Umbilical cord (tissue), 2 donors: ENCODE measurements at places on chromosomes 6 and 20.

- no peak for DNase-seq
Measured at GRCh38 chr20:21713901-21714296, 8.4 kb downstream of the PAX1 start.

GRCh38 chr6:110196874-110197273 is 16.6 kb downstream of the CDC40 start:
- no peak for DNase-seq

- DNase-seq: no peak
Measured at GRCh38 chr6:89708316-89708715, 69.8 kb upstream of the LYRM2 start.

DNA sequence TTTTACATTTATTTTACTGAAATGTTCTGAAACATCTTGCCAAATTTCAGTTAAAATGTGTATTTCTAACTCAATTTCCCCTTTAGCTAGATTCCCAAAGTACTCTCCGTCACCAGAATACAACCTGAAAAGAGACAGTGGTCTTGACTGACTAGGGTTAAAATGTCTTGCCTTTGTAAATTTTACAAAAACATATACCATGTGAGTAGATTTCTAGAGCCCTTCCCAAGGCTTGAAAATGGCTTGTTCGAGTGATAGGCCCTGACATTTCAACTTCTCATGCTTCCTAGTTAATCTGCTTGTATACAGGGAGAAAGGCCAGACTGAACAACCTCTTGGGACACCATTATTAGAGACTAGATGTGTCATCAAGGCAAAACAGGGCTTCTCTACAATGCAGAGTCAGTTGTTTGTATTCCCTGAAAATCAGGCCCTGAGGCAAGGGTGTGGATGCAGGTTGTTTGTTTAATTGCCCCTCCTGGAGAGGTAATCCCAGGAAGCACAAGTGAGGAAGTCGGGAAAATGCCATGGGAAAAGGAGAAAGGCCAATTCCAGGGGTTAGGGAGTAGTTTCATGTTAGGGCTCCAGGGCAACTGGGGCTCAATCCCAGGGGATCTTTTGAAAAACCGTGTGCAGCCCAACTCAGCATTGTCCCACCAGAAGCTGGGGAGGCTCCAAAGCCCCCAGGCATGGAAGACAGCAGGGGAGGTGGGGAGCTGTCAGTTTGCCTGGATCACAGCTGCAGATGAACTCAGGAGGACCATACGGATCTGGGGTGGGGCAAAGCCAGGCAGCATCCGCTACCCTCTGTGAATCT is 11.6 kb upstream of the TFB1M start:
- DNase-seq: no peak

GRCh38 chr20:62114894-62115293 is 7.4 kb upstream of the LSM14B start:
- DNase-seq: no peak

GRCh38 chr6:73282871-73283270 is 19.9 kb upstream of the KHDC1 start:
- DNase-seq: no peak

DNA sequence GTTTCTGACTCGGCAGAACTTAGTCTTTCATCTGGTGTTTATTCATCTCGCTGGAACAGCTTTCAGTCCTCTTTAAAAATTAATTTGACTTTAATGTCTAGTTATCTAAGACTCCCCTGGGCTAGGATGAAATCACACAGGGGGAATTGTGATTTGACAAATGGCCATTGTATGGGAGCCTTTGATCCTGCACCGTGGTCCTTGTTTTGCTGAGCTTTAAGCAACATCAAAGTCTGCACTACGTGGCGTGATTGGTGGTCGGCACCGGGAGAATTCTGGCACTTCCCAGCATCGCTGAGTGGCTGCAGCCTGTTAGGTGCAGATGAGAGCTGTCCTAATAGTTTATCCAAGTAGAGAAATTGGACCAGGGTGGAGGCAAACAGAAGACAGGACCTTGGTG is 146.9 kb downstream of the TBC1D7 start:
- DNase-seq: no peak

- DNase-seq: no peak
Measured at GRCh38 chr20:47606983-47607613, 105.4 kb downstream of the NCOA3 start.

GRCh38 chr6:3794092-3794491 is 42.6 kb upstream of the PXDC1 start:
- no peak for DNase-seq

DNA sequence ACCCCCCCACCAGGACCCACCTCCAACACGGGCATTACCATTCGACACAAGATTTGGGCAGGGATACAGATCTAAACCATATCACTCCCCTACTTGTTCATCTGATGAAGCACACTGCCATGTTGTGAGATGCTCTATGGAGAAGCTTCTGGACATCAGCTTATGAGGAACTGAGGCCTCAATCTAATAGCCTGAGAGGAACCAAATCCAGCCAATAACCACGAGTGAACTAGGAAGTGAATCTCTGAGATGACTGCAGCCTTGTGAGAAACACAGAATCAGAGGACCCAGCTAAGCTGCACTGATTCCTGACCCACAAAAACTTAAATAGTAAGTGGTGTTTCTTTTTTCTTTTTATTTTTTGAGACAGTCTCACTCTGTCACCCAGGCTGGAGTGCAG is 21.6 kb upstream of the ZBTB2 start:
- no peak for DNase-seq

GRCh38 chr6:7919871-7920270 is 9.3 kb upstream of the TXNDC5 start:
- peak; percentile 92 for DNase-seq

GRCh38 chr20:40431611-40432010 is 257.4 kb downstream of the MAFB start:
- no peak for DNase-seq

DNA sequence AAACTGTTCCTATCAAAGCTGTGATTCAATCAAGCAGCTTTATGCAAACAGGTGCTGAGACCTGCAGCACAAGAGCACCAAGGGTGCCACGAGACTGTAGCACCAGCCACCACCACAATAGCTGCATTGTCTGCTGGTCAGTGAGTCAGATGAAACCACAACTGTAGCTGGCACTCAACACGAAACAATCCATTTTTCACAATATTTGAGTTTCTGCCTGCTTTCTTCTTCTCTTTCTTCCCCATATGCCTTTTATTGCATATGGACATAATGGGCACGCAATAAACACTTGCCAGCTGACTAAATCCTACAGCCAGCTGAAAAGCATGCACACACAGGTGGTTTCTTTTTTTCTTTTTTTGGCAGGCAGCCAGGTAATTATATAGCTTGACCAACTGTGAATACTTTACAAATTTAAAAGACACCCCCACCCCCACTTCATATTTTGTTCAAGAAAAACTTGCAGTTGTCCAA is 16.6 kb downstream of the SLC2A12 start:
- no peak for DNase-seq

DNA sequence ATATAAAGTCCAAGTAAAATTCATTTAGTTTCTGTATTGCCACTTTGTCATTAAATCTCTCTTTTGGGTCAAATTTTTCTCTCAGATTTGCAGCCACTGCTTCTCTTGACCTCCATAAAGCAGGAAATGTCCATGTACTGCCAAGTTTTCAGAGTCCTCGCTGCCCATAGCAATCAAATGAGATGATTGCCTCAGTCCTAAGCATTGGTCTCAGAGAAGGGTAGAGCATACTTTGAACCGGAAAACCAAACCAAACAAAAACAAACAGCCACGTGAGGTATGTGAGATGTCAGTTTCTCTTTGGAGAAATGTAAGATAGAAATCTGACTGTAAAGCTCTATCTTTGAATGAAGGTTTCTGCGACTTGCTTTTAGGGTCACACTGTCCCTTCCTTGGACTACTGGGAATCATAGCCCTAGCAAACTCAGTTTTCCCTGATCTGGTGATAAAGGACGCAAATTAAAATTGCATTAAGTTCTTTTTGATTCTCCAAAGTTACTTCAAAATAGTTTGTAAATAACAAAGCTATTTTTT is 505.4 kb upstream of the CITED2 start:
- DNase-seq: no peak

DNA sequence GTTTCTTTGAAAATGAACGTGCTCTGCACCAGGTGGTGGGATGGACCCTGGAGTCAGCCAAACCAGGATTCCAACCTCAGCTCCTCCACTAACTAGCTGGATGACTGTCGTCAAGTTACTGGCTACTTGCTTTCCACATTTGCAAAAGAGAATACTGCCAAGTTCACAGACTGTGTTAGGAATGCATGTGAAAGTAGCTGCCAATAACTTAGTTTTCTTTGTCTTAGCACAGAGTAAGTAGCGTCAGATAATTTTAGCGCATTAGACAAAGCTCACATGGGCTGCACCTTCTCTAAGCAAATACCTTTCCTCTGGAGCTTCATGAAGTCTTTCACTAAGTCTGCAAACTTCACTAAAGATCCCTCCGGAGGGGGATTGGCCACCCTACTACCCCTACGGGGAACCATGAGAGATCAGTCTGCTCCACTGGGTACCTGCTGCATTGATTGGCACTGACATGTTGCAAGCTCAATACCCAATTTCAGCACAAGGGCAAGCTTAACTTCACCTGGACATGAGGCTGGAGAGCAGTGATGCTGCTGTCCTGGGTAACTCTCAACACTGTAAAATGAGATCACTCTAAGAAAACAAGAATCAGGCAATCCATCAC is 113.9 kb downstream of the MBOAT1 start:
- DNase-seq: no peak

GRCh38 chr20:58712806-58713731 is 20.5 kb downstream of the NPEPL1 start:
- DNase-seq: no peak

- DNase-seq: peak; percentile 9
Measured at GRCh38 chr6:147081076-147081609, 123.1 kb upstream of the STXBP5 start.

DNA sequence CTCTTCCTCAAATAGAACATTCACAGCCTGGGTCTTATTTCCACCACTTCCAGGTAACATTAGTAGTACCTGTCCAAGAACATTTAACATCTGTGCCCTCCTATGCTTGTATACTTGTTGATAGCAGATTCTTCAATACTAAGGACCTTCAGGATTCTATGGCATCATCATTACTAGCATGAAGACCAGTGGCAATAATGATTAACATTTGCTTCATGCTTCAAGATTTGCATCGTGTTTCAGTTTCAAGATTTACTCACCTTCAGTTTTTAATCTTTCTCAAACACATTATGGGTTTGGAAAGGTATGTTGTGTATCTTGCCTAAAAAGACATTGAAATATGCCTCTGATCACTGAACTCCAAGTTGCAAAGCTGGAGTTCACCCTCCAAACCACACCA is 412.8 kb upstream of the NRSN1 start:
- DNase-seq: no peak

DNA sequence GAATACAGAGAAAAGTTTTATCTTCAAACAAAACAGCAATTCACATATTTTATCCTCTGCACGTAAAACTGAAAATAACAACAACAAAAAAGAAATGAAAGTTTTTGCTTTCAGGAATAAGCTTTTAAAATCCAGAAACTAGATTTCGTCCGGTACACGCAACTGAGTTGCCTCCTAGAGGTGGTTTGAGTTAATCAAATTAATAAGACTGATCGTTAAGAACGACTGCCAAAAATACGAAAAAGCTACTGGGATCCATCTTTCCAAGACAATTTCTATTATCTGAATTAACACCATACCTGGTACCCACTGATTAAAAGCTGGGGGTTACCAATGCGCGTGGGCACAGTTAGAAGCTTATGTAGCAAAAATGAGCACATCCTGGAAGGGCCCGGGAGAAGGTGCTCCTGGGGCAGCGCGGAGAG is 669 bp downstream of the PDCD2 start:
- no peak for DNase-seq

GRCh38 chr20:25005661-25006060 is 13.1 kb upstream of the APMAP start:
- no peak for DNase-seq

DNA sequence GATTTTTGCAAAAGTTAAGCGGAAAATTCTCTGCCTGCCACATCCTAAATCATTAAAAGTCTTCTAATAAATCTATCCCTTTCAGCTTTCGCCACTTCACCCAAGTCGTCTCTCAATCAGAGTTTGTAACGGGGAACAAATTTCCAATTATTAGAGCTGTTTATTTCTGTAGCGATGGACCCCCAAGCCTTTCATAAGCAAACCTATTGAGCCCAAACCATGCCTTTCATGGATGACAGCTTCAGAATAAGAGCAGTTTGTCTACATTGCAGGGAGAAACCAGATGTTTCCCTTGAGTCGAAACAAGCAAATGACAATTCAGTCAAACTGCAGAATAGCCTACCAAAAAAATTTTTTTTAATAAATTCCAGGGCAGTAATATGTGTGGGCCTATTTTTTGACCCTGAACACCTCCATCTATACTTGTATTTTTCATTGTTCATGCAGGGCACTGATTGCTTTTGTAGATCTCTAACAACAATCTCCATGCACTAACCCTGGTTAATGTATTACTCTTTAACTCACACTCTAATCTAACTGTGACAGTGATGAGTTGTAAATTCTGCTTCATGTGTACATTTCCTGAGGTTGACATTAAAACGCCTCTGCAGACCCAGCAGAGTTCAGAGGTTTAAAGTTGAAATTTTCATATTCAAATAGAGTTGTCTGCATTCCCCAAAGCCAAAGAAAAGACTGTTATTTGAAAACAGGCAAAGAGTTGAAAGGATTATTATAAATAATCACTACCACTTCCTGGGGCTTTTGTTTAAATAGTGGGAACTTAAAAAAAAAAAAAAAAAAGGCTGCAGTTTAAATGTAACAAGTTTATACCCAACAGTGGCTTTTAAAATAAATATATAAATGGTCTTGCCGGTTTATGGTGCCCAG is 64.5 kb downstream of the ATP9A start:
- peak; percentile 20 for DNase-seq

GRCh38 chr6:45420083-45420908 is 42.6 kb upstream of the SUPT3H start:
- DNase-seq: no peak

GRCh38 chr6:82783587-82784236 is 281.9 kb downstream of the UBE3D start:
- no peak for DNase-seq

- no peak for DNase-seq
Measured at GRCh38 chr6:35170891-35171290, 29.8 kb upstream of the TCP11 start.
